ENCODE measurements at places on chromosomes 12 and 14. TPM values are rescaled to one million over a fixed set of nuclear protein-coding genes. Genes with fewer than 3 reads are reported as not detected.
A peak's percentile ranks its signal among the peaks of the same experiment; 100 is the strongest.

The PTHLH gene
- polyA plus RNA-seq = 0.08 TPM

- no peak for DNase-seq
Observed at GRCh38 chr14:35197015-35197414, 74.7 kb downstream of the PRORP start.

GRCh38 chr12:104057771-104058197 is 6.5 kb upstream of the HCFC2 start:
- DNase-seq = no peak

GRCh38 chr12:112905451-112906089 is 1.2 kb upstream of the OAS1 start:
- no peak for DNase-seq

The PRKCH gene
- polyA plus RNA-seq = 5.9 TPM

- no peak for DNase-seq
Observed at GRCh38 chr14:81890020-81890419, 356.4 kb upstream of the SEL1L start.

- no peak for DNase-seq
Observed at GRCh38 chr12:70154087-70154638, 89.1 kb upstream of the CNOT2 start.

DNA sequence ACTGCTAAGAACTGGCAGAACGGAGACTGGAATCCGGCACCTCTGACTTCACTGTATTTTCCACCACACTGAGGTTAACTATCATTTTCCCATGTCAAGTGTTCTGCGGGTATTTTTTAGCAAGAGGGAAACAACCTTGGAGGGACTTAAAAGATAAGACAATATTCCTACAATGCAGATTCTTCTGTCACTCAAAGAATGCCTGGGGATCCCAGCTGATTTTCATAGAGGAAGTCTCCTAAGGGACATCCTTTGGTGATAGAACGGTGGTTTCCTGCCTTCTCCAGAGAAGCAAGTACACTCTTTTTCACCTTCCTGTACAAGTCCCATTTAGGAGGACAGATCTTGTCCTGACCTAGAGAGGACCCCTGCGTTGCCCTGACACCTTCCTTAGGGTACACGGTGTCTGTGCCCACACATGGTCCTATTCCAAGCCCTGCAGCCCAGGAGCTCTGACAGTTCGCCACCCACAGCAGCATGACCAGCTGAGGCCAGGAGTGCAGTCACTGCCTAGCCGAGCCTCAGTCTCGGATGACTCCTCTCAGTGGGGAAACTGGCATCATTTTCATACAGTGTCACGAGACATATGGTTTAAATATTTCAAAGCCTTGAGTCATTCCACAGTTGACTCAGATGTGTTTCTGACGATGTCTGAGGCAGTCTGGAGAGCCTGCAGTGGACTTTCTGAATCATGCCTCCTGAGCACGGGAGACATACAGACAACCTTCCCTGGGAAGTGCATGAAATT is 181.3 kb upstream of the FKBP4 start:
- DNase-seq = no peak

The MGAT4C gene
- polyA plus RNA-seq = not detected

The KRT74 gene
- polyA plus RNA-seq = not detected

GRCh38 chr12:46370792-46371717 is 1.5 kb downstream of the SLC38A2 start:
- peak; percentile 95 for DNase-seq

GRCh38 chr12:119664642-119665041 is 3.3 kb upstream of the PRKAB1 start:
- no peak for DNase-seq

Data from psoas muscle (tissue), 8 donors.